ENCODE measurements at places on chromosomes 13 and 19.

- DNase-seq, result no peak
These were observed 82.4 kb downstream of the EFNB2 start for GRCh38 chr13:106453101-106453500.

- no peak for DNase-seq
These were observed 33.7 kb upstream of the TEX29 start for GRCh38 chr13:111286749-111287148.

GRCh38 chr19:4534836-4535658 is at the start of gene PLIN5:
TSS of gene PLIN5 (minus strand) at chr19:4535224. CDS start at chr19:4534074, 1,150 bp downstream.
- DNase-seq, result peak; percentile 96

DNA sequence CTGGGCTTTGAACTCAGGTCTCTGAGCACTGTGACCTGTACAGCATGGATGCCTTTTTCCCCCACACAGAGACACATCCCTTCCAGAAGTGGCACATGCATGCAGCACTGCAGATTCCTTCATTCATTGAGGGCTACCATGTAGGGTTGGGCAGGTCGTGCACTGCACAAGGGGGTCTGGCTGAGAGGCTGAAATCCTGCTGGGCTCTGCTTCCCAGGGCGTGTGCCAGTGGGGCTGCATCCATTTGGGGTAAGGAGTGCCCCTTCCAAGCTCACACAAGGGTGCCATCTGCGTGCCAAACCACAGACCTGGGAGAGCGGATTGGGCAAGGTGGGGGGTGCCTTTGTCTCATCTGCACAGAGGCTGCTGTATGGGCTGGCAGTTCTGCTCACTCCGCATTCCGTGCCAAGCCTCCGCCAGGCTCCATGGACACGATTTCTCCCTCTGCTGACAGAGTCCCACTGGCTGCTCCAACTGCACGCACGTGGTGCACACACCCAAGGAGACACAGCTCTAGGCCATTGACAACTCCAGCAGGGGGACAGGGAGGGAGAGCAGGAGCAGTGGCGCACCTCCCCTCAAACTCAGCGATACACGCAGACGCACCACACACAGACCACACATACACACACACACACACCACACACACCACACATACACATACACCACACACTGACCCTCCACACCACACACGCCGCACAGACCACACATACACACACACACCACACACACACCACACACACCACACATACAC is 4.5 kb upstream of the SHISA7 start:
- DNase-seq, result peak; percentile 62
